Fibroblast of gingiva (primary cell): ENCODE measurements at places on chromosomes 16 and 17.

DNA sequence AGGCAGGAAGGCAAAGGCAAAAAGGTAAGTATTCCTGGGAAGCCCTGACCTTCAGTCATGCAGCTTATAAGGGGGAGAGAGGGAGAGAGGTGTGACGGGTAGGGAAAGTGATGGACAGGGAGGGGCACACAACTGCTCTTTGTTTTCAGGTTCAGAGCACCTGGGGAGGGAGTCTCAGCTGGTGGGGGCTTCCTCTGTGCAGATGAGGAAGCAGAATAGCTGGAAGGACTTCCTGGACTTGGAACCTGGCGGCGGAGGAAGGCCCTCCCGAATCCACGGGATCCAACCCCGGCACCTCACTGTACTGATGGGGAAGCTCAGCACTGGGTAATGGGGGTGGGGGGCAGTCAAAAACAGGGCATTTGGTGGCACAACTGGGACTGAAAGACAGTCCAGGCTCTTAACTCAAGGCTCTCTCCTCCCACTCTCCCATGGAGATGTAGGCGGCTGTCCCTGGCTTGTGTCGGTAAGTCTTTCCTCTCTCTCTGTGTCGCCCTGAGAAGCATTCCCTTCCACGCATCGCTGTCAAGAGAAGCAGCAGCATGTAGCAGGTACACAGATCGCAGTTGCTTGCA, 11.9 kb upstream of the PITPNM3 start:
- DNase-seq: no peak

DNA sequence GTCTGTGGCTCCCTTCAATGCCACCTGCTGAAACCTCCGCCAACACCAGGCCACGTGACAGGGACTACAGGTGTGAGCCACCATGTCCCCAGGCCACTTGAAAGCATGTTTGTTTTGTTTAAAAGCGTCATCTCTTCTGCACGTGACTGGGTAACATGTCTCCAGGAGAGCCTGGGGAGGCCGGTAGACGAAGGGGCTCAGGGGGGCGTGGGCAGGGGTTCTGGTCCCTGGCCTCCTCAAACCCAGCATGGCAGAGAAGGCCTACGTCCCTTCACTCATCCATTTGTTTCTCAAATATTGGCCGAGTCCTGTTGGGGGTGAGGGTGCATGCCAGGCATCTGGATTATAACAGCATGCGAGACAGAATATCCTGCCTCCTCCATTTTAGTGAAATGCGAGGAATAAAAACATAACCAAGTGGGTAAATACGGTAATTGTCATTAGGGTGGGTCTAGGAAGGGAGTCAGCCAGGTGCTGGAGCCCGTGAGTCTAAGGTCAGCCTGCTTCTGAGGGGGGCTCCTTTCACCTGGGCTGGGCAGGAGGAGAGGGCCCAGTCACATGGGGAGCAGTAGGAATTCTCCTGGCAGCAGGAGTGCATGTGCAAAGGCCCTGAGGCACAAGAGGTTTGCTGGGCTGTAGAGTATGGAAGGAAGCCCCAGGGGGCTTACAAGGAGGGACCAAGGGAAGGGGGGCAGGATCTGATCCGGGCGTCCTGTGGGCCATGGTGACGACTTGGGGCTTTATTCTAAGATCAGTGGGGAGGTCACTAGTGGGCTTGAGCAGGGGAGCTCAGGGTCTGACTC, 26.8 kb upstream of the CIBAR2 start:
- DNase-seq: no peak

DNA sequence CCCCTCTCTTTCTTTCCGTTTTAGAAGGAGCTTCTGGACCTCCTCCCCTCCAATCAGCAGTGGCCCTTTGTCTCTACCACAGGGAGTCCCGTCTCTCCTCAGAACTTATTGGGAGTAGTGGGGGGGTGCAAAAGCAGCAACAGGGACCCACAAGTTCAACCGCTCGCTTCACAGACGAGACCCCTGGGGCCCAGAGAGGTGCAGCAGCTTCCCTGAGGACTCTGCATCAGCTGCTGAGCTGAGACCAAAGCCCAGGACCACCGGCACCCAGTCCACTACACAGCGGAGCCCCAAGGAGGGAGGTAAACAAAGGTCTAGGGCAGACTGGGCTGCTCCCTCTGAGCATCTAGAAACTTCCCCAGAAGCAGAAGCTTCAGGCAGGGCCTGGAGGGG, 123.9 kb downstream of the SDK2 start:
- DNase-seq: no peak

DNA sequence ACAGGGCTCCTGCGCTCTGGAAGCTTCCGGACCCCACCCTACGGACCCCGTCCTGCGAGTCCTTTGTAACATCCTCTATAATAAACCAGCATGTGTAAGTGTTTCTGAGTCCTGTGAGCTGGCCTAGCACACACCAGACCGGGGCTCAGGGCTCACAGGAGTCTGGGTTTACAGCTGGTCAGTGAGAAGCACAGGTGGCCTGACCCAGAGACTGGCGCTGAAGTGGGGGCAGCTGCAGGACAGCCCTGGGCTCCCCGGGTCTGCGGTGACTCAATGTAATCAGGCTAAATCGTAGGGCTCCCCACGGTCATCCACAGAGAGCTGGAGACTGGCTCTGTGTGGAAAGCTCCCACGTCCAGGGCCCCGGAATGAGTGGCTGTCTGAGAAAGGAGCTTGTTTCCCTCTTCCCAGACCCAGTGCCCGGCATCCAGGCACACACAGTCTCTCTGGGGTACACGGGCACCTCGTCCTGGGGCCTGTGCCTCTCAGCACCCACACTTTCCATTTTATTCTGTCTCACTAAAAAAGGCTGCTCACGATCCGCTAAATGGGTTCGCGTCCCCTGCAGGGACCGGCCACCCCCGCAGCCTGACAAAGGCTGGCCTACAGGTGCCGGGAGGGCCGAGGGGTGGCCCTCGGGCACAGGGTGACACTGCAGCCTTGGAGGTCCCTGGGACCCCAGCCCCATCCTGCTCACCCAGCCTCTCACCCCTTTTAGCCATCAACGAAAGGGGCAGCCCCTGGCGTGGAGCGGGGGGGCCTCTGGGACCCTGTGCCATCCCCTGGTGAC, 18.9 kb upstream of the CBFA2T3 start:
- DNase-seq: no peak

DNA sequence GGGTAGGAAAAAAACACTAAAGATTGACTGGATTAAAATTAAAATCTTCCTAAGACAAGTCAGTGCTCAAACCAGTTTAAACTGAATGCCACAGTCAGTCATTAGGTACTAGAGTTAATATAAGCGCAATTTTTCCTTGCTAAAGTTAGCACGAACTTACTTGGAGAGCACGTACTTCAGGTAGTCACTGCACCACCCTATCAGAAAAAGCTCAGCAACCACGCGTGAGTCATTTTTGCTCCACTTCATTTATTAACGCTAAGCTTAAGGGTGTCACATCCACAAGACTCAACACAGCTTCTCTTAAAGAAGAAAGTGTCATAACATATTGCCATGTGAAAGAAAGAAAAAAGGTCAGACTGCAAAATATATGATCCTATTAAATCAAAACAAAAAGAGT, 53.1 kb downstream of the TEX2 start:
- no peak for DNase-seq

DNA sequence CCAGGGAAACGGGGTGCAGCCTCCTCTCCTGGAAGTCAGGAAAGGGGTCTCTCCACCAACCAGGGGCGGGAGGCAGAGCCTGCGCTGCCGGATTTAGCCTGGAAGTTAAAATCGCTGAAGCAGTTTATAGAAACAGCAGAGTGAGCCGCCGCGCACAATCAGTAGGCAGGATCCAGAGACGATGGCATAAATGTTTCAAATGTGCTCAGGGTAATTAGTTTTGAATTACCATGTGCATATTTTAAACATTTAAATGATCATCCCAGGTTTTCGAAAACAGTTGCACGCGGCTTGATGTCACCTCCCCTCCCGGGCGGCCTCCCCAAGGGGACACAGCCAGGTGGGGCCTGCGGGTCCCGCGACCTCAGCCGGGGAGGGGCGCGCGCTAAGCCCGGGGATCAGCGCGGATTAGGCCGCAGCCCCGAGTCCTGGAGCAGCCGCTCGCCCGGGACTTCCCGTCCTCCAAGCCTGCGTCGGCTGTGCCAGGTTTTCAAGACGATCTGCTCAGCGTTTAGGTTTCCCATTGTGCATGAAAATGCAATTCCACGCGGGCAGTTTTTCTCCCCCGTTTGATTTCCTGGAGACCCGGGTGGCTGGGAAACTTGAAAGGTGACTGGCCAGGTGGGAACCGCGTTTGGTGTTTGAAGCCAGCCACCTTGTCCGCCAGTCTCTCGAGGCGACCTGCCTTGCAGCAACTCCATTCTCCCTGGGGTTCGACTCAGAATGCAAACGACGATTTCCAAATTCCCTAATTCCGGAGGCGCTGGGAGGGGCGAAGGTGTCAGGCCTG, 78.3 kb downstream of the RPA1 start:
- peak; percentile 38 for DNase-seq

DNA sequence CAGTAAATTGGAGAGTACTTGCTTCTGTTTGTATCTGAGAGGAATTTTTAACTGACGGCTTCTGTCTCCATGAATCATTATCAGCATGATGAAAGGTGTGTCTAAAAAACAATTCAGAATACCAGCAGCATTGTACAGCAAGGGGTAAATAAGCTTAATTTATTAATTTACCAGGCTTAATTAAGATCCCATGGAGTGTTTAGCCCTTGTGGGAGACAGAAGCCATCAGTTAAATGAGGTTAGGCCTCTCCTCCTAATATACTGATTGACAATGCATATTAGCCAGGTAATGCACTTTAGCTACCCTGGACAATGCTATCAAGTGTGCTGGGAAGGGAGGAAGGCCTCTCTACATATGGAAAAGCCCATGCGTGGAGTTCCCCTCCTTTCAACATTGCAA, 53.4 kb downstream of the IGF2BP1 start:
- DNase-seq: no peak

GRCh38 chr17:57629470-57629869, 115.6 kb downstream of the CCDC182 start:
- no peak for DNase-seq

DNA sequence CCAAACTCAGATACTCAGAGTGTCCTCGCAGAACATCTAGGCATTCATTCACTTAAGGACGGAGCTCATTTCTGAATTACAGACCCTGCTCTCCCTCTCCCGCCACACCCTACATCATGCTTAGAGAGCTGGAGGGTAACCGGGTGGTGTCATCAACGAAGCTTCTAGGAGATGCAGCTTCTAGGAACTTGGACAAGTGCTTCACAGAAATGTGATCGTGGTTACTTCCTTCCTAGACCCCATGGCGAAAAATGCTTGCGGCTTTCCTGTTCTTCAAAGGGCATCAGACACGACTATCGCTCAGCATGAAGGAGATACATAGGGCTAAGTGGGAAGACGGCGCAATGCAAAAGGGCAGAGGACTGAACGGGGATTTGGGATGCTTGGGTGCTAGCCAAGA, 126.8 kb downstream of the ZFHX3 start:
- DNase-seq: no peak

- no peak for DNase-seq
These were observed 2.3 kb upstream of the CYTH1 start for GRCh38 chr17:78784352-78784751.

DNA sequence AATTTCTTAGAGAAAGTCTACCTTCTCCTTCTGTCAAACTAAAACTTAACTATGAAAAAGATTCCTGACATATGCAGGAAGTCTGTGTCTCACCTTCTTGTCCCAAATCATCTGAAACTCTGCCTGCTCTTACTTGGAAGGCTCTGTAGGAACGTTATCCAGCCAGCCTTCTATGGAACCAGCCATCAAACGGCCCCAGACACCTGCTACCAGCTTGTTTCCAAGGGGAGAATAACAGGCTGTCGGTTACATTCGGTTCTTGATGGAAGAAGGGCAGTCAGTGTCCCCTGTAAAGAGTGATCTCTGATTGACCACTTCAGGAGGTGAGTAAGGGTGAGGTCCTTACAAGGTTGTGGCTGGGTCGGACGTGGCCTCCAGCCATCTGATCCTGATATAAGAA, 1.7 kb downstream of the ADAMTS18 start:
- DNase-seq: no peak

GRCh38 chr16:84614623-84614967, 3.3 kb downstream of the COTL1 start:
- no peak for DNase-seq

- peak; percentile 94 for DNase-seq
These were observed 11.5 kb upstream of the DUSP14 start for GRCh38 chr17:37478187-37478586.
